Karpas-422 (cell line): ENCODE measurements at places on chromosomes 2 and 18. TPM values are rescaled to one million over a fixed set of nuclear protein-coding genes. Genes with fewer than 3 reads are reported as not detected.

- H3K27ac ChIP-seq, result no peak overlapping the region
- H3K36me3 ChIP-seq, result no peaks in the 10 kb centered on the region
- DNase-seq, result no peak
- H3K27me3 ChIP-seq, result no peaks in the 10 kb centered on the region
Observed at GRCh38 chr2:221272729-221273128, 299.4 kb downstream of the EPHA4 start.

DNA sequence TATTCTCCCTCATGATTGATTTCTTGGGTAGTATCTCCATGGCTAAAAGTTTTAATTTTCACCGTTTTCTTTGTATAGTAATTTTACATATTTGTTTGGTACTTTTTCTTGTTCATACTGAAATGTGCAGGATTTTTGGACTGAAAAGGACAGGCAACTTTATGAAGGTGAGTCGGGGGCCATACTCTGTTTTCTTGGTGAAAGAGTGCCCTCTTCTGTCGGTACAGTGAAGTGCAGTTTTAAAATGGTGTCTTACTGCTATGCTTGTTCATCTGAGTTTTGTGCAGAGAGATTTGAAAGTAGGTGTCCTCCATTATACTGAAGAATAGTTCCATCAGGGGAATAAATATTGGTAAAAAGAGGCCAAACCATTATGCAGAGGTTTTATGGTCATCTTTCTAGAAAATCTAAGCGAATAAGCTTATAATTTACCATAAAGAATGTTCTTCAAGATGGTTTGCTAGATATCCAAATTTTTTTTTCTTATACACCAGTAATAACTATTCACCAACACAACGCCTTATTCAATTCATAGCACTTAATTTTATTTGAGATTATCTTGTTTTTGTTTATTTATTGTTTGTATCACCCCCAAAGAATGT lies 8.7 kb upstream of the SERPINB13 start:
- no peak overlapping the region for H3K4me3 ChIP-seq
- no peaks in the 10 kb centered on the region for H3K27me3 ChIP-seq
- peak; percentile 80 for DNase-seq
- H3K4me1 ChIP-seq, result no peaks in the 10 kb centered on the region
- no peak overlapping the region for H3K27ac ChIP-seq
- H3K36me3 ChIP-seq, result no peaks in the 10 kb centered on the region

GALNT13 gene
- total RNA-seq, result not detected in 2 replicates

ABCA12 gene
- total RNA-seq, result not detected in 2 replicates
